ENCODE measurements at places on chromosomes 2 and 18.

DNA sequence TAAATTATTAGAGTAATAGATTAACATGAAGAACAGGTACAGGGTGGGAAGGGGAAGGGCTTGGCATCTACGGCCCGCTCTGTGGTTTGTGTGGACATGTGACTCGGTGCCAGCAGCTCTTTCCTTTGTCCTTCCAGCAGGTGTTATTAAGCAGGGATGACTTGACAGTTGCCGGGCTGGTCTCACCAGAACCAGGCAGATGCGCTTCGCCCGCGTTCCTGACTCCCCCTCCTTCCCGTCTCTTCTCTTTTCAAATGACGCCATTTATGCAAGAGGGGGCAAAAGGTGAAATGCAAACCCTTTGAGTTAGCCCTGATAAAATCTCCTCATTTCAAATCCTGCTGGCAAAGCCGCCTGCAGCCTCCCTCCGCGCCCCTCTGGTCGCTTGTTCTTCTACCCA lies 38.9 kb upstream of the MGAT4A start:
- peak; percentile 55 for DNase-seq

DNA sequence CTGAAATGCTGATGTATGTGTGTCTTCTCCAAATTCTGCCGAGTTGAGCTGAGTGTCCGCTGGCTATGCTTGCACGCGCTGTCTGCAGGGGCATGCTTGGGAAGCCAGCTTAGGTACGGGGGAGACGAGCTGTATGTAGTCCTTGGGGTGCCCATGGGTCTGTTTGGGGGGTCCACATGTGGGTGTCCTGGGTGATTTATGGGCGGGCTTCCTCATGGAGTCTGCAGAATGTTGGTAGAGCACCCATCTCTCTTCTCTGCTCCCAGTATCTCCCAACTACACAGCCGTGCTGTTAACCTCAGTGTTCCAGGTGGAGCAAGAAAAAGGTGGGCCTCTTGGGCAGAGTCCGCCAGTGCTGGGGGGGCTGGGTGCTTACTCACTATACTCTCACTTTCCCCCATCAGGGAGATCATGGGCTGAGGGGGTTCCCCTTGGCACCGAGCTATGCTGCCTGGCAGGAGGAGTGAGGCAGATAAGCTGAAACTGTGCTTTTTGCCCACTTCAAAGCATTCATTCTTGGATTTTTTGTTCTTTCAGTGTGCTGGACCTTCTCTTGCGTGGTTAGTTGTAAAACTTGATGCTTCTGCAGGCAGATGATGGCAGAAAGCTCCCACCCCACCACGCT lies 128.2 kb upstream of the ALKAL2 start:
- no peak for DNase-seq

- DNase-seq, result no peak
These were observed 56.1 kb downstream of the SRD5A2 start for GRCh38 chr2:31524592-31524991.

- peak; percentile 83 for DNase-seq
These were observed 13.5 kb upstream of the ZAP70 start for GRCh38 chr2:97699765-97700444.

DNA sequence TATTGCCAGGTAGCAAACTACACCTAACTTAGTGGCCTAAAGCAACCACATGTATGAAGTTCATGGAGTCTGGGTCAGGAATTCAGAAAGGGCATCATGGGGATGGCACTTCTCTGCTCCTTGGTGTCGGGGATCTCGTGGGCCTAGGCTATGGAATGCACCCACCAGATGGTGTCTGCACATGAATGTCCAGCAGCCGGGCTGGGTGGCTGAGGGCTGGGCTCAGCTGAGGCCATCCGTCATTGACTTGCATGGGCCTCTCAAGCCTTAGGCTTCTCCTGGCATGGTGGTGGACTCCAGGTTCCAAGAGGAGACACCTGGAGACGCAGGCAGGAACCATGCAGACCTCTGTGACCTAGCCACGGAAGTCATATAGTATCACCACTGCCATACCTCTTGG lies 26.0 kb upstream of the RPL31 start:
- DNase-seq, result no peak

- no peak for DNase-seq
These were observed 45.1 kb downstream of the ST6GAL2 start for GRCh38 chr2:106840818-106841217.
